ENCODE measurements at places on chromosomes 13 and 19.

- no peak for DNase-seq
Observed at GRCh38 chr13:40470660-40471059, 195.8 kb downstream of the FOXO1 start.

DNA sequence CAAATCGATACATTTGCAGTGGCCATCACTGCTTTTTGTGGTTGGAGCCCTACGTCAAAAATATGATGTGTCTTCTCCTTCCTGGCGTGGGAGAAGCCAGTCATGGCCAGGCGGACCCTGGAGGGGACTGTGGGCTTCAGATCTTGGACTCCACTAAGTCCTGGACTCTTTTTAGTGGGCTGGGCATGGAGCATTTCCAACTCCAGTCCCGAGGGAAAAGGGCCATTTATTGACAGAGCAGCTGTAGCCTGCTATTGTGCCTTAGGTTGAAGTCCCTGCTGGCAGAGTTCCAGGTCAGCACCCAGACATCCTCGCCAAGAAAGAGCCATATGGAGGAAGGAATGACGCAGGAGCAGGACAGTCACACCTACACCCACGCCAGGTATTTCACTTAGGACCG, 179.2 kb upstream of the ZNF507 start:
- DNase-seq, result no peak

- DNase-seq, result peak; percentile 2
Observed at GRCh38 chr13:111296417-111296816, 24.0 kb upstream of the TEX29 start.

DNA sequence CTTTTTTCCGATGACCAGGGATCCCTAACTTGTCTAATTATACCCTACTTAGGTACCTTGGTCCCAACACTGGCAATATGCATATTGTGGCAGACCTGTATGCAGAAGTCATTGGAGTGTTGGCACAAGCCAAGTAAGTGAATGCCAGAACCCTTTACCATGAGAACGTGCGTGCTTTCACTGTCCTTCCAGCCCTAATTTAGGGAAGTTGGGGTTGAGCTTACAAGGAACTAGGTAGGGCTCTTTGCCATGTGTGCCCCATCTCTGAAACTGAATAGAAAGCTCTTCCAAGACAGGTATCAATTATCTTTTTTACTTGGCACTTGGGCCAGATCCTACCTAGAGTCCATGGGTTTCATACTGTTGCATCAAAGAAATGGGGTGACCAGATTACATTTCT, 93.2 kb downstream of the FRY start:
- DNase-seq, result no peak

GRCh38 chr19:44737238-44738071, 11.1 kb upstream of the BCL3 start:
- DNase-seq, result no peak

- peak; percentile 60 for DNase-seq
Observed at GRCh38 chr13:40271931-40272775, 394.3 kb downstream of the FOXO1 start.

GRCh38 chr19:10809651-10810285, 26.2 kb downstream of the TMED1 start:
- peak; percentile 59 for DNase-seq

DNA sequence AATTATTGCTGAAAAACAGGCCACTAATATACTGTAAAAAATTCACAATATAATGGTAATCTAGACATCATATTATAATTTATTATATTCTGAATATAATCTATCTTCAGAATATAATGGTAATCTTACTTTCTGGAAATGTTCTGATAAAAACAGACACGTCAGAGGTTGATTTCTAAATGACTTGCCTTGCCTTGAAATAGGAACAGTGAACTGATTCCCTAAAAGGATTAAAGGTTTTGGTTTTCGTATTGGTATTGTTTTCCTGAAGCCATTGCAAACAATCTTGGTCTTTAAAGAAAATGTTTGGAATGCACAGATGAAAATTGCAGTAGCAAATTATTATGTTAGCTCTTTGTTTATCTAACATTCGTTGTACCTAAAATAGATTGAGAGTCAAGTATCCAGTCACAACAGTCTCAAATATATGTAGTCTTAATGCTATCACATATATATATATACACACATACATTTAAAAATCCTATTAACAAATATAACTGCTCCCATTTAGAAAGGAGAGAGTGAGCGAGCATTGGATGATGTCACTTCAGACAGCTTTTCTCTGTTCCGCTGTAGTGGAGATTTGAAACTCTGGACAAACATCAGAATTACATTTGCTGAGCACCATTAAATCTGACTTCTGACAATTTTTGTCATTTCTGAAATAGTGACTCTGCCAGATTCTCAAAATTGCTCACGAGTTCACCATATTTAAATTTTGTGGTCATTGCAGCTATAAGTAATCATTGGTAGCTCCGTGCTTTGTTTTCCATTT, 1.7 kb downstream of the ITM2B start:
- peak; percentile 46 for DNase-seq

GRCh38 chr19:6253954-6254733, 25.6 kb downstream of the MLLT1 start:
- DNase-seq, result no peak

DNA sequence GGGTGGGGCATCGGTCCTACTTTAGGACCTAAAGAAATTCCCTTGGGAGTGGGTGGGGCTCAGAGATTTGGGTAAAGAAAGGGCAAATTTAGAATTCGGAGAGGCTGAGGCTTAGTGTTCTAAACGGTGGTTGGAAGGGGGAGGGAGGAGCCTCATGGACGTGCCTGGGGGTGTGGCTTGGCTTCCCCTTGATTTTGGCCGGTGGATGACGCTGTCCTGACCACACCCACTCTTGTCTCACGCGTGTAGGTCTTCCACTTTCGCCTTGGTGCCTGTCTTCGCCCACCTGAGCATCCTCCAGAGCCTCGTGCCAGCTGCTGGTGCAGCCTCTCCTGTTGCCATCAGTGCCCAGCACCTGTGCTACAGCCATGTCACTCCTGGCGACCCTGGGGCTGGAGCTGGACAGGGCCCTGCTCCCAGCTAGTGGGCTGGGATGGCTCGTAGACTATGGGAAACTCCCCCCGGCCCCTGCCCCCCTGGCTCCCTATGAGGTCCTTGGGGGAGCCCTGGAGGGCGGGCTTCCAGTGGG, 1.2 kb upstream of the NUP62 start:
- peak; percentile 46 for DNase-seq

DNA sequence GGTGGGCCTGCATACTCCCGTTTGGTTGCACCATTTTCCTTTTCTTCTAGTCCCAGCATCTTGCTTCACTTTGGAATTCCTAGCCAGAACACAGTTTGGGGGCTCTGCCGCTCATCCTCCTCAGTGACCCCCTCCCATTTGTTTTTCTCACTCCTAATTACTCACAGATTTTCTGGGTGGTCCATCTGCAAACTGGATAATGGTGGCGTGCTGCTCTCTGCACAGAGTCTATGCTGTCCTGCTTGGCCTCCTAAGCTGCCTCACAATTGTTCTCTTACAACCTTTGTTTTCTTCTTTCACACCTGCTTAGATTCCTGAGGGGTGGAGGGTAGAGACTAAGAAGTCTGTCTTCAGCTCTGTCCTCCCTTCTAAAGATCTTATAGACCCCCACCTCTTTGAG, 80.8 kb downstream of the SHISA2 start:
- no peak for DNase-seq

- DNase-seq, result no peak
Observed at GRCh38 chr13:113220141-113220598, 10.8 kb downstream of the CUL4A start.

DNA sequence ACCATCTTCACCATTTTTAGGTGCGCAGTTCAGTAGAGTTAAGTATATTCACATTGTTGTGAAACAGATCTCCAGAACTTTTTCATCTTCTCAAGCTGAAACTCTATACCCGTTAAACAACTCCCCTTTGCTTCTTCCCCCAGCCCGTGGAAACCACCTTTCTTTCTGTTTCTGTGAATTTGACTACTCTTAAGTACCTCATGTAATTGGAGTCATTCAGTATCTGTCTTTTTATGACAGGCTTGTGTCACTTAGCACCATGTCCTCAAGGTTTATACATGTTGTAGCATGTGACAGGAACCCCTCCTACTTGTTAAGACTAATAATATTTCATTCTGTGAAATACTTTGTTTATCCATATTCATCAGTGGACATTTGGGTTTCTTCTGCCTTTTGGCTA, 52.8 kb downstream of the TNFRSF19 start:
- DNase-seq, result no peak

- DNase-seq, result no peak
Observed at GRCh38 chr13:23436680-23437079, 3.2 kb upstream of the SACS start.

DNA sequence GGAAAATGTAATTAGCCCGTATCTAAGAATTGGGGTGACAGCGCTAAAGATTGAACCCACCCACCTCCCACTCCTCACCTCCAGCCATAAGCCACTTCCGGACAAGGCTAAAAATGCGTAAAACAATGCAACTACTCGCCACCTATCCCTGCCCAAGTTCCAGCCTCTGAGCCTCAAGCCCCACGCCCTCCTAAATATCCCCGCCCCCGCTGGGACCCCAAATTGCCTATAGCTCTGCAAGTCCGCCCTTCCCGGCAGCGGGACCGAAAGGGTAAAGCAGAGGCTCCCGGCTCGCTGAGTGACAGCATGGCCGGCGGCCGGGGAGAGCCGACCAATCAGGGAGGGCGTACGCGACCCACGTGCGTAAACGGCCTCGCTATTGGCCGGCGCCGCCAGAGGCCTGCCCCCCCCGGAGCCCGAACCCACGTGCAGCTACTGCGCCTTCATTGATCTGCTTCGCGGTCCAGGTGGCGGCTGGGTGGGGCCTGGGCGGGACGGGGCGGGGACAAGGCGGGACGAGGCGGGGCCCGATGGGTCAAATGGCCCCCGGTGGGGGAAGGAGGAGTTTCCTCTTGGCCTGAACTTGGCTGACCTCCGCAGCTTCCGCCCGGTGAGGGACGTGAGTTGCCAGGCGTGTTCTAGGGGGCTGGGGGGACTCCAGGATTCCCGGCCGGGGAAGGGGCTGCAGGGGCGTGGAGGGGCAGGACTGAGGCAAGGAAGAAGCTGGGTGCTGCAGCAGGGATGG, at the start of gene TLE6:
Gene TLE6 (plus strand): TSS at position 564 of the 745 bp plus-strand sequence. CDS start 670 bp downstream, outside the sequence.
- DNase-seq, result peak; percentile 94

DNA sequence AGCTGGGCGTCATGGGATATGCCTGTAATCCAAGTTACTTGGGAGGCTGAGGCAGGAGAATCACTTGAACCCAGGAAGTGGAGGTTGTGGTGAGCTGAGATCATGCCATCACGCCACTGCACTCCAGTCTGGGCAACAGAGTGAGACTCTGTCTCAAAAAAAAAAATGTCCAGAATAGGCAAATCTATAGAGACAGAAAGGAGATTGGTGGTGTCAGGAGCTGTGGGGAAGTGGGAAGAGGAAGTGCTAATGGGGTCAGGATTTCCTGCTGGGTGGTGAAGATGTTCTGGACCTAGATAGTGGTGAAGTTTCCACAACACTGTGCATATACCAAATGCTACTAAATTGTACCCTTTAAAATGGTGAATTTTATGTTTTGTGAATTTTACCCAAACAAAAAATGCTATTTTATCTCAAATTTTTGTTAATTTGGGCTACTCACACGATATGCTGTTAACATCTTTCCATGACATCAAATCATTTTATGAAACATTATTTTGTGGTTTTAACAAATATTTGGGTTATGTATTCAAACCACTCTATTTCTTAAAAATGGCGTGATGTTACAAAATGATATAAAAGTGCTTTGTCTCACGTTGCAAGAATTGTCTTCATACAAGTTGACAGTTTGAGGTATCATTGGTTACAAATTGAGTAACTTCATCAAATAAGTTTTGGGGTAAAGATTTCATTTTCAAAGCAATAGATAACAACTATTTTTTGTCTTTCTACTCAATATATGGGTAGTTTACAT, 7.4 kb upstream of the CYP4F3 start:
- no peak for DNase-seq

DNA sequence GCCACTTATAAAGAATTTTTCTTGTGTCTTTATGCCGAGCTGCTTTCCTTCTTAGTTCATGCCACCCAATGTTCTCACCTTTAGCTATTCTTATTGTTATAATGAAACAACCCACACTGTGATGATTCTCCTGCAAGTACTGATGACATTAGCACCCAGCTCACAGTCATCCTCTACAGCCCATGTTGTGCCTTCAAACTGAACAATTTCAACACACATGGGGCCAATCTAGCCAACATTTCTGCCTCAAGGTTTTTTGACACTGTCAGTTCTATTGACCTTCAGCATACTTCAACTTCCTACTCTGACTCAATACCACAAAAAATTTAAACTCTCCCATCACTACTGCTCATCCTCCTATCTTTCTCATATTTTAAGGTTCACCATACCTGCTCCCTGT, 752.4 kb downstream of the FGF9 start:
- no peak for DNase-seq

DNA sequence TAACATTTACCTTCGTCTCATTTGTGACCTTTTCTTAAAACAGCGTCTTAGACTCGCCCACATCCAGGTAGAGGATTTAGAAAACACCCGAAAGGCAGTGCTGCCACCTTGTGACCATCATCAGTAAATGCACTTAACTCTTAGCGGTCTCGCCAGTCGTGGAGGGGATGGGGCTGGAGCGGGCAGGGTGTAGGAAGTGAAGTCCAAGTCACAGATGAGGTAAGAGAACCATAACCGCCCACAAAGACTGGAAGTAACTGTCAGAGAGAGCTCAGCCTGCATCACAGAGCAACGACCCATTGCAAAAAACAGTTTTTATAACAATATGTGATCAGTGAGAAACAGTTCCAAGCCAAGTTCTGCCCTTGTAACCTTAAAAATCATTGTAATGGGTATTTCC, 10.7 kb upstream of the CEACAM3 start:
- DNase-seq, result peak; percentile 96

- no peak for DNase-seq
Observed at GRCh38 chr13:97727991-97728390, 225.5 kb upstream of the IPO5 start.

- DNase-seq, result no peak
Observed at GRCh38 chr19:46995492-46995891, 24.1 kb upstream of the NPAS1 start.

GRCh38 chr13:60467098-60467497, 70.1 kb downstream of the TDRD3 start:
- DNase-seq, result no peak

GRCh38 chr13:74288361-74288911, 154.2 kb upstream of the KLF12 start:
- DNase-seq, result peak; percentile 25

GRCh38 chr13:96632536-96633320, 361.5 kb downstream of the OXGR1 start:
- DNase-seq, result no peak

DNA sequence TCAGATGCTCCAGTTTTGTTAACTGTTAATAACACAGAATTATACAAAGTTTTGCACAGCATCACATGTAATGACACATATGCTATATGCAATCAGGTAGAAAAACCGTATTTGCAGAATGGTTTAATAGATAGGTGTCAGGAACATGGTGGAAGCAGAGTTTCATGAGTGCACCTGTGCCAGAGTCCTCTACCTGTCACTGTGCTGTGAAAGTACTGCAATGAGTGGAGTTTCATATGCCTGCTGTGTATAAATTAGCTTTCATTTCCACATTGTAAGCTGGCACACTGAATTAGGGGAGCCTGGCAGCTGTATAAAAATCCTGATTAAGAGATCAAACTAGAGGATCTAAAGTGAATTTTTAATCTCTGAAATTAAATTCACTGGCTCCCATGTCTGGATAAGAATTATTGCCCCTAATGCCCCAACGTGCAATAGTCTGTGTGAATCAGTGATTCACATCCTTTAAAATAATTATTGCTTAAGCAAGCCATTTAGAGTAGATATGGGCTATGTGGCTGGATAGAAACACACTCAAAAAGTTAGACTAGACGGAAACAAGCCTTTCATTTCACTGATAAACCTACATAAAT, 8.5 kb upstream of the EEF1AKMT1 start:
- no peak for DNase-seq

Data from common myeloid progenitor, CD34-positive (primary cell).